NCI-H1092 treated with DMSO at 0.1 percent for 48 hours (cell line): ENCODE measurements at places on chromosomes 2 and 18.
A peak's percentile ranks its signal among the peaks of the same experiment; 100 is the strongest.

- peak; percentile 85 for DNase-seq
Observed at GRCh38 chr18:76398896-76399612, 96.0 kb downstream of the ZNF516 start.

DNA sequence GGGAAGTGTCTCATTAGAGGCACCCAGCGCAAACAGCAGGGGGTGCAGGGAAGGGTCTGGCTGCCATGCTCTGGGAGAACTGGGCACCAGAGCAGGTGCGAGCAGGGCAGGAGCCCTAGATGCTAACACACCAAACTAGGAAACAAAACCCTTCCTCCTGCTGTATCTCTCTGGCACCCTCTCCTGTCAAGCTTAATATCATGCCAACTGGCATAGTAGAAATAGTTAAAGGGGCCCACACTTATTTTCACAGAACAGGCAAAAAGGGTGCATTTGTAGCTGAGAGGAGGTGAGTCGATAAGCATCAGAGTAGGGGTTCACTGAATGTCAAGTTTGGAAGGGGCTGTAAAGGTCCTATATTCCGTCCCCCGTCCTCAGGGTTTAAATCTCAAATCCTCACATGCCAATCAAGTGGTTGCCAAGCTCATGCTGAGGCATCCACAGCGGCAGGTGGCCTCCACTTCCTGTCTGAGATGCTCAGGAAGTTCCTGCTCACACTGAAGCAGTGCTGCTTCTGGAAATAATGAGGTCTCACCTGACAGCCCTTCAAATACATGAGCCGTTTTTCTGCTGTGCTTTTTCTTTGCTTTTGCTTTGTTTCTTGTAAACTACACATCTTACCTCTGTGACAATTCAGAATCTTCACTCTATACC, 14.9 kb upstream of the ACKR3 start:
- DNase-seq: no peak

DNA sequence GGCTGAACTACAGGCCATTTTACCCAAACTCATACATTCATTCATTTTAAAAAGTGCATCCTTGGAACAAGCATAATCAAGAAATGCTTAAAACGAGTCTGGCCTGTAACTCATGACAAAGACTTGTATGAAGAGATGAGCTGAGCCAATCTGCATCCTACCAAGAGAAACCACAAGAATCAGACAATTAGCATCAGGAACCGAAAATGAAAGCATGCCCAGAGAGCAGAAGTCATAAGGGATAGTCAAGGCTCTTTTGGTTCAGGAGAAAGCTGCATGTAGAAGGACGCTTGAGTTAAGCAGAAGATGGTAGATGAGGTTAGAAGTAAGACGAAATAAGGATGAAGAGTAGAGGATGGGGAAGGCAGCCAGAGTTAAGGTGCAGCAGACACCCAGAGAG, 137.0 kb upstream of the CTNNA2 start:
- DNase-seq: no peak

GRCh38 chr2:222318026-222318711, 19.4 kb upstream of the PAX3 start:
- peak; percentile 81 for DNase-seq

GRCh38 chr2:157170299-157170698, 87.2 kb upstream of the GALNT5 start:
- no peak for DNase-seq

- no peak for DNase-seq
Observed at GRCh38 chr2:167697948-167698347, 549.4 kb downstream of the STK39 start.

- no peak for DNase-seq
Observed at GRCh38 chr2:15932394-15933183, 7.8 kb upstream of the MYCN start.
